ENCODE measurements at places on chromosomes 3 and 15.

GRCh38 chr3:15113471-15113870 is 14.5 kb upstream of the RBSN start:
- DNase-seq: no peak

- no peak for DNase-seq
Observed at GRCh38 chr3:36812240-36812639, 47.9 kb upstream of the DCLK3 start.

- DNase-seq: no peak
Observed at GRCh38 chr15:29638011-29638410, 184.3 kb downstream of the TJP1 start.

- no peak for DNase-seq
Observed at GRCh38 chr15:58929891-58930416, 3.5 kb downstream of the SLTM start.

DNA sequence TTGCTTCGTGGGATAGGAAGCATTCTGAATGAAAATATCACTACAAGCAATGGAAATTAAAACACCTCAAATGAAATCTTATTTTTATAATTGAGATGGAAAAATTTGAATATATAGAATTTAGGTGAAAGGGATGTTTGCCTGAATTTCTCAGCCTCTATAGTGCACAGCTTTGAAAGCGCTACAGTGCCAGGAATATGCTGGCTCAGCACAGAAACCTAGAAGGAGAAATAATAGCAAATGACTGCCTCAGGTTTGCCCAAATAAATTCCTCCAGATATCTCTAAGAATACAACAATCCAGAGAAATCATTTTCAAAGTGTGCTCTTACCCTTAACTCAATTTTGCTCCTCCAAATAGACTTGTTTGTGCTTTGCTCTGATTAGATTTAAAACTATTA is 141.1 kb upstream of the ZNF385D start:
- DNase-seq: no peak

- no peak for DNase-seq
Observed at GRCh38 chr15:51313074-51313393, 25.4 kb downstream of the CYP19A1 start.

GRCh38 chr3:172208586-172209332 is 169.4 kb downstream of the FNDC3B start:
- peak; percentile 43 for DNase-seq

GRCh38 chr15:65896236-65896635 is 26.9 kb downstream of the RAB11A start:
- DNase-seq: no peak

- DNase-seq: peak; percentile 28
Observed at GRCh38 chr3:111944372-111944771, 34.5 kb upstream of the ABHD10 start.

DNA sequence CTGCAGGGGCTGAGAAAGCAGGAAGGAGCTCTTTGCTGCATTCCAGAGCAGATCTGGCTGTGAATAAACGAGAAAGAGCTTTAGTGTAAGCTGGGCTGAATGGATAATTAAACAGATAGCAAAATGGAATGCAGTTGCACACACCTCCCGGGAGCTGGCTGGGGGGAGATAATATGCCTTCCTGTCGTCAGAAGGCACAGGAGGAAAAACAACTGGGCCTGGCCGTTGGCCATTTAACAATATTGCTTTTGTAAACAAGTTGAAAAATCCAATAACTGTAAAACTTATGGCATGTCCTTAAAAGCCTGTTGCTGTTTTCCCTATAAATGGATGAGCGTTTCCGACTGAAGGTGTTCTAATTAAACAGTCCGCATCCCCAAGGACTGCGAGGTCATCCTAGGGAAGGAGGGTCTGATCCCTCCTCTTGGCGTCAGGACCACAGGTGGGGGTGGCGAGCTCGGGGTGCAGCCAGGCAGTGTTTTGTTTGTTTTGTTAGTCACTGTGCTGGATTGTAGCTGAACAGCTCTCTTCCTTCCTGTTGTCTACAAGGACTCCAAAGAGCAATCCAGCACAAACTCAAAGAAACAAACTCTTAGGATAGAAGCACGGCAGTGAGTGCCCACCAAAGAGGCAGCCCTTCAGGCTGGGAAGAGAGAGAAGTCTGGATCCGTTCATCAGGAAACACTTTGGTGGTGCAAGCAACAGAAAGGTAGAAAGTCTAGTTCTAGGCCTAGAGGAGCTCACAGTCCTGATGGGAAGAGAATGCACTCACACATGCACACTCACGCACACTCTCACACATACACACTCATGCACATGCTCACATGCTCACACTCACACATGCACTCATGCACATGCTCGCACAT is 133.4 kb upstream of the SMAD3 start:
- DNase-seq: peak; percentile 79

DNA sequence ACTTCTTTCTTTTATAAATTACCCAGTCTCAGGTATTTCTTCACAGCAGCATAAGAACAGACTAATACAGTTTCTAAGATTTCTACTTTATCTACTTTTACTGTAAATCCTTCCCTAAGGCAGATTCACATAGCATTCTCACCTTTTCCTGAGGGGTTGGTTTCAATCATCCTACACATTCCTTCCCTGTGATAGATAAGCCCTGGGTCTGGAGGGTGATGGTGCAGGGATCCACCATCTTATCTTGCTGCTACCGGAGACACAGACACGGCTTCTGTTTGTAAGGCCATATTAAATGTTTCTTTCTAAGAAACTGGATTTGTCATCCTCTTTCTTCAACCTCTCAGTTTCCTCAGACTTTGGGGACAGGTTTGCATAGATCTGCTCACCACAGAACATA is 6.1 kb downstream of the IQCF5 start:
- no peak for DNase-seq

- peak; percentile 17 for DNase-seq
Observed at GRCh38 chr15:100141311-100142001, 200.3 kb downstream of the ADAMTS17 start.

DNA sequence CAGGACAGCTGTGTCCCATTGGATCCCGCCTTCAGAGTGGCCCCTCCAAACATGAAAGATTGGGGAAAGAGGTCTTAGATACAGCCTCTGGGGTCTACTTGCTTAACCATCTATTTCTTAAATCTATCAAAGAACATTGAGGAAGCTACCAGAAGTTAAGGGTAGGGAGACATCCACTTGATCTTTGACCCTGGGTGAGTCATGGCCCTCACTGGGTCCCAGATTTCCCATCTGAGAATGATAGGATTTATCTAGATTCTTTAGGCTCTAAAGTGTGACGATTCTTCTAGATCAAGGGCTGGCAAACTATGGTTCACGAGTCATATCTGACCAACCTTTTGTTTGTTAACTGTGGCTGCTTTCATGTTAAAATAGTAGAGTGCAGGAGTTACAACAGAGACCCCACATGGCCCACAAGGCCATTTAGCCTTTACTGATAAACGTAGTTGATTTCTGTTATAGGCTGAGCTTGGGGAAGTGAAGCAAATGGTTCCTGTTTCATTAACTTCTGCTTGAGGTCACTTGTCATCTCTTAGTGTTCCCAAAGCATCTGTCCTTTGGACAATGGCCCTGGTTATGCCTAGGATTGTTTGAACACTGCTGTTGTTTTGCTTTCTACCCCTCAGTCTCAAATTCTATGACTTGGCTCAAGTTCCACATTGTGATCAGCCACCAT is 8.0 kb downstream of the MUC13 start:
- DNase-seq: no peak

- DNase-seq: no peak
Observed at GRCh38 chr15:77097921-77098320, 27.0 kb upstream of the TSPAN3 start.

DNA sequence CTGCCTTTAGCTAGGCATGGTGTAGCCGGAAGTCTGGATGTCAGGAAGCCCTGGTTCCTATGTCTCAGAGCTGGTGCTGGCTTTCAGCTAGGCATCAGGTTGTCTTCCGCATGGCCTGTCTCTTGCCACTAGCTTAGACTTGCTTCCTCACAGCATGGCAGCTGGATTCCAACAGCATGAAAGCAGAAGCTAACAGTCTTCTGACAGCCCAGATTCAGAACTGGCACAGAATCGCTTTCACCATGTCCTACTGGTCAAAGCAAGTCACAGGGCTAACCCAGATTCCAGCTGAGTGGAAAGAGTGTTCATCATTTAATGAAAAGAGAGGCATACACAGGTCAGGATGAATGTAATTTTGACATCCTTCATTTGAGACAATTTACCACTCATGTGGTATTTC is 1050.5 kb downstream of the ROBO2 start:
- no peak for DNase-seq

DNA sequence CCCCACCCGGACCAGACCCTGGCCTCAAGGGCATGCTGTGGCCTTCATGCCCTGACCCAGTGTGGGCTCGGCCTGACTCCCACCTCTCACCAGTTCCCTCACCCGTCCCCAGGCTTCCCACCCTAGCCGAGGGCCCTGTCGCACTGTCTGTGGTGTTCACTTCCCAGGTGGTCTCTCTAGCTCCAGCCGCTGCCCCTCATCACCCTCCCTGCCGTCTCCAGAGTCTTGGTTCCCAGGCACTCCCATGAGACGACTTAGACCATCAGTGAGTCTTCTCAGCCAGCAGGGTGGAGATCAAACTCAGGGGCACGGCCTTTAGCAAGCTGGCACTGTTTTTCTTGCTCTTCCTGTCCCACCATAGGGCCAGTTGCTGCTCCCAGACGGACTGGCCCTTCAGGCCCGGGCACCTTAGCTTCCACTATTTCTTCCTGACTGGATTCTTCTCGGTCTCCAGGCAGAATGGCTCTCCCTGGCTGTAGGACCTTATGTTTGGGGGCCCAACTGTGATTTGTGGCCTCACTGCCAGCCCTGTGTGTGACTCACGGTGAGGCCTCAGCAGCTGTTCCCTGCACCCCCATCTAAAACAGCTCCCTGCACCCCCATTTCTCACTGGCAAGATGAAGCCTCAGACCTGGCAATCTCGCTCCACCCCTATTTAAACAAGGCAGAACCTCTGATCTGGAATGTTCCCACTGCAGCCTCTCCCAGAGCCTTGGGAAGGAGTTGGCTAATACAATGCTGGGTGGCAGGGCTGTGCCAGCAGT is 9.4 kb upstream of the PCSK6 start:
- DNase-seq: no peak

GRCh38 chr15:77430213-77430612 is 9.5 kb downstream of the HMG20A start:
- DNase-seq: no peak

GRCh38 chr3:128484404-128485281 is 8.4 kb downstream of the GATA2 start:
- DNase-seq: no peak

GRCh38 chr3:55185380-55185779 is 257.5 kb upstream of the LRTM1 start:
- DNase-seq: peak; percentile 46

GRCh38 chr3:43503067-43503728 is 118.6 kb downstream of the ANO10 start:
- peak; percentile 32 for DNase-seq

DNA sequence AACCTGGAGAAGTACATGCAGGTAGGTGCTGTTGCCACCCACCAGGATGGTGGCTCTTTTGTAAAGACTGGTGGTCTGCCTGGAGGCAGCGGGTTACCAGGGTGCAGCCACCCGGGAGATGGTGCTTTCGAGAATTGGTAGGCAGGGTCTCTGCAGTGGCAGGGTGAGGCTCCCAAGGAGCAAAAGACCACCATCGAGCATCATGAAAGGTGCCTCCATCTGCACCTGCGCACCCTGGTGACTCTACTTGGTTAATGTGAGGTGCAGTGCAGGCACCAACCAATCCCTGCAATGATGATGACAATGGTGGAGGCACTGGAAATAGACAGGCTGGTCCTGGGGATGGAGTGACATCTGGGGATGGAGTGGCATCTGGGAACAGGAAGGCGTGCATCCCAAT is 236.7 kb downstream of the ADAMTS17 start:
- DNase-seq: no peak

GRCh38 chr3:41357271-41357670 is 158.0 kb downstream of the CTNNB1 start:
- no peak for DNase-seq

DNA sequence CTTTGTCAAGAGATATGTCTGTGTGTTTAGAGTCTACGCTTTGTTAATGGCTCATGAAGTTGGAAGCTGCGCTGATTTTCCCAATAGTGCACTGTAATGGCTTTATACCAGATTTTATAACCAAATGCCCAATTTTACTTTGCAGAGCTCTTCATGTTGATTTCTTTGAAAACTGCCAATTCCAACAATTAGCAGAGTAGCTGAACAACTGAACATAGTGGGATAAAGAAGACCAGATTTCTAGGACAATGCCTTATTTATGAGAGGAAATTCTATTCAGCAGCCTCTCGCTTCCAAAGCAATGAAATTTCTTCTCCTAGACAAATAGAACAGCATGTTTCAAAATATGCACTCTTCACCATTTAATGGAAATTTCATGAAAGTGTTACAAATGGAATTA is 66.9 kb upstream of the PROK2 start:
- DNase-seq: no peak

DNA sequence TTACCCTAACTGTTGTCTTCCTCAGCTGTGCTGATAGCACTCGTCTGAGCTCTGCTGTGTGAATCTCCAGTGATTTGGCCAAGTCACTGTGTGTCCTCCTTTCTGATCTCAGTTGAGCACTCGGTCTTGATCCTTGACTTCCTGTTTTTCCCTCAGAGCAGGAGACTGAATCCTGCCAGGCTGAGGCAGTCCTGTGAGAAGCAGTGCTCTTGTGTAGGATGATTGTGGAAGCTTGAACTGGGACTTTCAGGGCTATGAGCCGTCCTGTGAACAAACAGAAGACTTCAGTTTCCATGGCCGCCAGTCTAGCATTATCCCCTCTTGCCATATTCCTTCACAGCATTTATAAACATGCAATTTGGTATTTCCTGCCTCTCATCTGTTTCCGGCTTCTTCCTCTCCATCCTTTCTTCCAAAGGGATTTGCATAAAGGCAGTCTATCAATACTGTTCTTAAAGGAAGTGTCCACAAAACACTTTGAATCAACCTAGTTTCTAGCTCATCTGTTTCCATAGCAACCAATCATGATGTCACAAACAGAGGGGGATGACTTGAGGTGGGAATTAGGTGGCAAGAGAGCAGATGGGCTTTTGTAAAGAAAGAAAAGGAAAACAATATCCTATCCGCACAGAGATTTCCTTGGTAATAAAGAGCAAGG is 237.2 kb downstream of the AGBL1 start:
- no peak for DNase-seq

DNA sequence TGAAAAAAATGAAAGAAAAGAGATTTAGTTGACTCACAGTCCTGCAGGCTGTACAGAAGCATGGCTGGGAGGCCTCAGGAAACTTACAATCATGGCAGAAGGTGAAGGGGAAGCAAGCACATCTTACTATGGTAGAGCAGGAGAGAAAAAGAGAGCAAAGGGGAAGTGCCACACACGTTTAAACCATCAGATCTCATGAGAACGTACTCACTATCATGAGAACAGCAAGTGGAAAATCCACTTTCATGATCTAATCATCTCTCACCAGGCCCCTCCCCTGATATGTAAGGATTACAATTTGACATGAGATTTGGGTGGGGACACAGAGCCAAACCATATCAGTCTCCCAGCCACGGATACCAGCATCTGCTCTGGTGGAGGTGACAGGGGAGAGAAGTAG is 50.8 kb upstream of the CPOX start:
- no peak for DNase-seq

GRCh38 chr15:62323353-62323890 is 158.3 kb upstream of the C2CD4B start:
- DNase-seq: no peak

- no peak for DNase-seq
Observed at GRCh38 chr3:116093374-116093773, 351.9 kb downstream of the LSAMP start.
